Gastrocnemius medialis (tissue), 4 donors: ENCODE measurements at places on chromosomes 6 and 20. TPM values are rescaled to one million over a fixed set of nuclear protein-coding genes. Genes with fewer than 3 reads are reported as not detected.

PGC gene
- total RNA-seq: not detected

MRAP2 gene
- 0.29 TPM for total RNA-seq

CTCFL gene
- total RNA-seq: not detected

NMBR gene
- not detected for total RNA-seq

SLC17A4 gene
- total RNA-seq: not detected

VIP gene
- not detected for total RNA-seq

RNF146 gene
- total RNA-seq: 53.8 TPM

SMPD2 gene
- 6.4 TPM for total RNA-seq

SCP2D1 gene
- not detected for total RNA-seq

HRH3 gene
- not detected for total RNA-seq
